Omental fat pad (tissue), 4 donors: ENCODE measurements at places on chromosomes 3 and 15. TPM values are rescaled to one million over a fixed set of nuclear protein-coding genes. Genes with fewer than 3 reads are reported as not detected.

CALML4 gene
- total RNA-seq, result 9.3 TPM

UTS2B gene
- 1.3 TPM for total RNA-seq

SMCO1 gene
- total RNA-seq, result not detected

THPO gene
- total RNA-seq, result 1.3 TPM

WDR93 gene
- 0.28 TPM for total RNA-seq

SYNPR gene
- total RNA-seq, result not detected

GOLGA6B gene
- not detected for total RNA-seq

ZNF502 gene
- 5.0 TPM for total RNA-seq

COL6A6 gene
- 0.79 TPM for total RNA-seq

TM4SF1 gene
- 1,679 TPM for total RNA-seq

EFHB gene
- total RNA-seq, result 0.44 TPM

NEK10 gene
- 0.79 TPM for total RNA-seq

TRPC1 gene
- total RNA-seq, result 4.9 TPM

MDFIC2 gene
- not detected for total RNA-seq

PRSS50 gene
- not detected for total RNA-seq

CD96 gene
- 5.0 TPM for total RNA-seq

USP50 gene
- total RNA-seq, result 1.2 TPM

TEX55 gene
- not detected for total RNA-seq

ATP10A gene
- 19.3 TPM for total RNA-seq

CCR4 gene
- total RNA-seq, result 0.46 TPM

CASR gene
- total RNA-seq, result not detected

PAQR5 gene
- total RNA-seq, result 1.0 TPM

GASK1A gene
- total RNA-seq, result 4.9 TPM

BUB1B gene
- total RNA-seq, result 7.4 TPM

ZNF197 gene
- total RNA-seq, result 10.8 TPM

CCR1 gene
- total RNA-seq, result 88.6 TPM

GATA2 gene
- 4.2 TPM for total RNA-seq

HGD gene
- not detected for total RNA-seq

ARHGEF26 gene
- 16.0 TPM for total RNA-seq

MTMR10 gene
- total RNA-seq, result 50.8 TPM

SLC24A5 gene
- total RNA-seq, result not detected

SAMMSON gene
- not detected for total RNA-seq

GHSR gene
- total RNA-seq, result not detected

KCNAB1 gene
- 12.6 TPM for total RNA-seq

STRIT1 gene
- not detected for total RNA-seq

ATOSA gene
- 43.4 TPM for total RNA-seq

LCTL gene
- total RNA-seq, result not detected

SLC28A2 gene
- not detected for total RNA-seq

ATRIP gene
- 4.8 TPM for total RNA-seq

WNT7A gene
- total RNA-seq, result not detected

CADM2 gene
- total RNA-seq, result 7.1 TPM

GOLGA6D gene
- not detected for total RNA-seq

GABRR3 gene
- total RNA-seq, result not detected

FAM107A gene
- total RNA-seq, result 165 TPM

MORC1 gene
- not detected for total RNA-seq

VWA5B2 gene
- 0.47 TPM for total RNA-seq
